ENCODE measurements at places on chromosomes 3 and 15.

DNA sequence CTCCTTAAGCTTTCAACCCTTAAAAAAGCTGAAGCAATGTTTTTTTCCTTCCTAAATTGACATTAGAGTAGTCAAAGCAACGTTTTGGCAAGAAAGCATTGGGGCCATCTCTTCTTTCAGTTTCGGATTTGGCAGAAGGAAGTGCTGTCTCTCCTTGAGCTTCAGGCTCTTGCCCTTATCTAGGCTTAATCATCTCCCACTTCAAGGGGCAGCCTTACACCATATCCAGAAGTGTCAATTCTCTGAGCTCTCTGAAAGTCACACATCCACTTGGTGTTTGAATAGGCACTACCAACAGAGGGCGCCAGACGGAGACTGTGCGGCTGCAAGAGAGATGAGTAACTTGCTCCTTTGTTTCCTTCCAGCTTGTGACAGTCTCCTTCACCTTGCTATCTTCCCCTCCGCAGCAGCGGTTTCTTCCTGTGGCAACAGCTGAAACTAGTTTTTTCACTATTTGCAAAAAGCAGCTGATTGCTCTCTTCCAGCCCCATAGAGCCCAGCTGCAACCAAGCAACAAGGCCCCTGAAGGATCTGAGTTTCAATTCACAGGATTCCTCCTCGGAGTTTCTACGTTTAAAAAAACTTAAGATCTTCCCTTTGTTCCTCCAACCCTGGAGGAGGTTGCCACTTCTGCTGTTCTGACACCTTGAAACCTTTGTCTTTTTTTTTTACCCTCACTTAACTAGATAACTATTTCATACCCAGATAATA, 147.0 kb upstream of the SLCO3A1 start:
- peak; percentile 15 for DNase-seq

- no peak for DNase-seq
Observed at GRCh38 chr3:167078070-167078622, 302.0 kb downstream of the ZBBX start.

- DNase-seq: no peak
Observed at GRCh38 chr3:121836064-121836463, 1.1 kb downstream of the EAF2 start.

DNA sequence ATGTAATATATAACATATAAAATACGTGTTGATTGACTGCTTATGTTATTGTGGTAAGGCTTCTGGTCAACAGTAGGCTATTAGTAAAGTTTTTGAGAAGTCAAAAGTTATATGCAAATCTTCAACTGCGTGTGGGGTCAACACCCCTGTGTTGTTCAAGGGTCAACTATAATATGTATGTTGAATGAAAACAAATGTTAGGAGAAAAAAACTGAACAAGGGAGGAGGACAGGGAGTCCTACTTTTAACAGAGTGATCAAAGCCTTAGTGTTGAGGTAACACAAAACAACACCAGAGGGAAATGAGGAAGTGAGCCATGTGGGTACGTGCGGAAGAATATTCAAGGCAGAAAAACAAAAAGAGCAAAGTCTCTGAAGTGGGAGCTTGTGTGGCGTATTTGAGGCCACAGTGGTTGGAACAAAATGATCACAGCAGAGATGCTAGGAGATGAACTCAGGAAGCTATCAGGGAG, 62.5 kb downstream of the SFMBT1 start:
- no peak for DNase-seq

GRCh38 chr3:149239357-149239936, 17.8 kb upstream of the CP start:
- DNase-seq: no peak

DNA sequence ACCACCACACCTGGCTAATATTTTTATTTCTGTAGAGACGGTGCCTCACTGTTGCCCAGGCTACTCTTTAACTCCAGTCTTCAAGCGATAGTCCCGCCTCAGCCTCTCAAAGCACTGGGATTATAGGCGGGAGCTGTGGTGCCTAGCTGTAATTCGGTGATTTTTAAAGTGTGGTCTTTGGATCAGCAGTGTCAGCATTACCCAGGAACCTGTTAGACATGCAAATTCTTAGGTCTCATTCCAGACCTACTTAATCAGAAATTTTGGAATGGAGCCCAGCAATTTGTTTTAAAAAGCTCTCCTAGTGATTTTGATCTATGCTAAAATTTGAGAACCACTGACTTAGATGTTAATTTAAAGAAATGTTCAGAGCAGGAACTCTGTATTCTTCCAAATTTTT, 51.9 kb downstream of the GOLM2 start:
- DNase-seq: no peak

- peak; percentile 10 for DNase-seq
Observed at GRCh38 chr15:70023064-70023768, 74.5 kb downstream of the TLE3 start.

GRCh38 chr3:82883072-82883471, 1121.6 kb upstream of the GBE1 start:
- no peak for DNase-seq

- DNase-seq: no peak
Observed at GRCh38 chr3:113057117-113057516, 66.3 kb downstream of the GTPBP8 start.

DNA sequence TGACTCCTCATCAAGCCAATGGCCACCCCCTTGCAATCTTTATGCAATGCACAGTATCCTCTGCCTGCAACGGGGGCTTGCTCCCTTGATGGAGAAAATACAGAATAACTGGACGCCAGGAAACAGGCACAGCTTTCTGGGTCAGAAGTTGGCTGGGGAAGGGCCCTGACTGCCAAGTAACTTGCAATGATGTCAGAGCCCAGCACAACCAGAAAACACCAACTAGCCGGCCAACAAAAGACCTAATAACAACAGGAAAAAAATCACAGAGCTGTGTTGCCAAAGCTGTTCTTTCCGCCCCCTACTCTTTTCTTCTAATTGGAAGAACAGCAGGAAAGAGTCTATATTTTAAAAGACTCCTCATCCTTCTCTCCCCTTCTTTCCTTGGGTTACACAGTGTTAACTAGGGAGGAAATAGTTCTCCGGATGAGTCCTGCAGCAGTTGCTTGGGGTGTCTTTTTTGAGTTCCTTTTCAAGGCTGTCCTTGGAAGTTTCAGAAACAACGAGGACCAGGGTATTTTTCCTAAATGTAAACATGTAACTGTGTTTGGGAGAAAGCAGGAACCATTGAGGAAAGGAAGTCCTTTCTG, 1.4 kb upstream of the SEMA6D start:
- DNase-seq: no peak

- DNase-seq: no peak
Observed at GRCh38 chr3:11810276-11810675, 36.4 kb downstream of the TAMM41 start.

GRCh38 chr3:29181149-29181780, 99.6 kb upstream of the RBMS3 start:
- no peak for DNase-seq

DNA sequence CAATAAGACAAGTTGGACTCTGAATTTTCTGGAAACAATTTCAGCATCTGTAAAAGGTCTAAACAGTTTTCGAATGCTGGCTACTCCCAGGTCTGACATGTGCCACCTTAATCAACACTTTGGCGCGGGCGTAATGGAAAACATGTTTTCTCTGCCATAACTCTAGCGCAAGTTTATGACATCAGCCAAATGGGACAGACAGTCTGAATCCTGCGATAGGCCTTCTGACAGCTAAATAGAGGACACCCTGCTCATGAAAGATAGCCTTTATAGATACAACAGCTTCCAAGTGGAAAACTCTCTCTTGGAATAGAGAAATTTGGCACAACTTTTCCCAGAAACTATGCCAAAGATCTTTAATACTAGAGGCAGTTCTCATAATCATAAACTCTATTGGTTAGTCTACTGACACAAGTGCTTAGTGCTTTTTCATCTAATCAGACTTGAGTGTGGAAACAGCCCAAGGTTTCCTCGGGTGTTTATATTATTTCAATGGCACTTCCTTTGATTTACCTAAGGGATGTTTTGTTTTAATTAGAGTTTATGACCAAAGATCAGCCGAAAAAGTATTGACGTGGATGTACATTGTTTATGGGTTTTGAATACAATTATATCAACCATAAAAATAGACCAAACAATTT, 120.1 kb upstream of the DPH6 start:
- no peak for DNase-seq

- no peak for DNase-seq
Observed at GRCh38 chr15:56770173-56770572, 36.9 kb upstream of the ZNF280D start.

- DNase-seq: no peak
Observed at GRCh38 chr3:72720566-72720965, 127.7 kb downstream of the SHQ1 start.

DNA sequence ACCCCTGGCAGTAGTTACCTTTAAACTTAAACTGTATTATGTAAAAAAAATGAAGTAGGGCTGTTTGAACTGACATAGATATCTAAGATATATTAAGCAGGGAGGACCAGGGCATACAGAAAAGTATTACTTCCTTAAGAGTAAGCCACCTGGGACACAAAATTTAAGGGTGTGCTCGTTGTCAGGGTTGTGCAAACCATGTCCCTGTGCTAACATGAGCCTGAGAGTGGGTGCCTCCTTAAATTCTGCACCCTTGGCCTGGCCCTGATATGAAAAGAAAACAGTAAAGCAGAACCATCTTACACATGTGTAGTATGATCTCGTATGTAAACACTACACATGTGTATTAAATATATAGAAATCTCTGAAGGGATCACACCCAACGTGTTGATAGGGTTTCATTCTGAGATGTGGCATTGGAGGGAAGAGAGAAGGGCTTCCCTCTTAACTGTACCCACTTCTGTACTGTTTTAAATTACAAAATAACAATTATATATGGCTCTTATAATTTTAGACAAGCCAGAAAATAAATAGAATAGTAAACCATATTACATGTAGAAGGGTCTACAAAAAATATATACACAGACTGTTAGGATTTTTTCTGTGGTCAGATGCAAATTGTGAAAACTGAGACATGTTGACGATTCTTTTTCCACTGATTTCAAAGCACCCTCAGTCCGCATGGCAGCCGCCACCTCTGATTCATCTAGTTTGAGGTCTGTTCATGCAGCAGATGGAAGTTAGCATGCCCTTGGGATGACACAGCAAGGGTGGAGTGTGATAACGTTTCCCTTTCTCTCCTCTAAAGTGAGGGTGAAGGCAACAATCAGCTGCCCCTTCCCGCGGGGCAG, 400.8 kb upstream of the PROK2 start:
- no peak for DNase-seq

GRCh38 chr15:101532865-101533264, 43.4 kb upstream of the PCSK6 start:
- no peak for DNase-seq

- no peak for DNase-seq
Observed at GRCh38 chr3:153706706-153707105, 414.5 kb upstream of the ARHGEF26 start.

DNA sequence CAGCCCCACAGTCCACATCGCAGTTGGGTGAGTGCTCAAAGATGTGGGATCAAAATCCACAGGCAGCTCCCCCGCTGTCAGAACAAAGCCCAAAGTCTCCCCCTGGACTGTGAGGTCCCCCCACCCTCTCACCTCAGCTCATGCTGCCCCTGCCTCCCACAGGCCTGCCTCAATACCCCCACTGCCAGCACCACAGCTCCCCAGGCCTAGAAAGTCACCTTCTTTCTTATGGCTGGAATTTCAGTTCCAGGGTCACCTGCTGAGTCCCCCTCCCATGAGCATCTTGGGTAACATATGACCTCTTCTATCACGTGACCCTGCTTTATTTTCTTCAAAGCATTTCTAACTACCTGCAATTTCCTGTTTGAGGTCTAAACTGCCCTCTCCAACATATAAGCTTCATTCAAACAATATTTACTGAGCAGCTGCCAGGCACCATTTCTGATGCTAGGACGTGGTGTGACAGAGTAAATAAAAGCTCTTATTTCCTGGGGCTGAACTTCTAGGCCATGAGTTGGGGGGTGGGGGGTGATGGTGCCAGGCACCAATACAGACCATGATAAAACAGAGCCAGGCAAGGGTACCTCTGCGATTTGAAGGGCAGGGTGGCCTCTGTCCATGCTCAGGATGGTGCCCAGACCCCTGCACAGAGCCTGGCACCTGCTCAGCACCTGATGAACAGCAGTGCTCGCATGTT, 2.4 kb upstream of the TMEM89 start:
- peak; percentile 81 for DNase-seq

DNA sequence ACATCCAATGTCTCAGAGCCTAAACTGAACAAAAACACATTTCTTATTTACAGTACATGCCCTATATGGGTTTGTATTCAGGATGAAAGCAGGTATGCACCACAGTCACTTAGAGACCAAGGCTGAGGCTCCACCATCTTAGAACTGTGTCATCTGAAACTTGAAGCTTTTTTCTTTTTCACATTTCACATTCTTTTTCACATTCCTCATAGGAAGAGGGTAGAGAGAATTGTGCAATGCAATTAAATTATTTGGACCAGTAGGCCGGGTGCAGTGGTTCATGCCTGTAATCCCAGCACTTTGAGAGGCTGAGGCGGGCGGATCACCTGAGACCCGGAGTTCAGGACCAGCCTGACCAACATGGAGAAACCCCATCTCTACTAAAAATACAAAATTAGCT, 591.0 kb downstream of the MECOM start:
- no peak for DNase-seq

GRCh38 chr15:91289324-91289723, 189.3 kb downstream of the SV2B start:
- no peak for DNase-seq

DNA sequence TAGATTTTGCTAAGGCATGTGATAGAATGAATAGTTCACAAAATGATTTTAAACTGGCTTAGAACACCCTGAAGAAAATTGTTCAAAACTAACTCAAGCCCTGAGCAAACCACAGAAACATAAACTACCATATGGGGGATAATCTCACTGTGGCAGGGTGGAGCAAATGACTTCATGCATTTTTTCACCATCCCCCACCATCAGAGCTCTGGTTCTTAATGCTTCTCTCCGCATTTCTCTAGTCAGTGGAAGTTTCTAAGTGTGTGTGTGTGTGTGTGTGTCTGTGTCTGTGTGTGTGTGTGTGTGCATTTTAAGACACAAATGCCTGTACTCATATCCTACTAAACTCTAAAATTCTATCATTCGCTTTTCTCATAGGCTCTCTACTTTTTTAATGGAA, 107.1 kb upstream of the PHLDB2 start:
- no peak for DNase-seq

- DNase-seq: no peak
Observed at GRCh38 chr3:105807146-105807545, 61.7 kb downstream of the CBLB start.

GRCh38 chr15:69653306-69653705, 200.7 kb downstream of the RPLP1 start:
- DNase-seq: no peak

- DNase-seq: no peak
Observed at GRCh38 chr3:180612364-180612763, 10.4 kb downstream of the TTC14 start.

- no peak for DNase-seq
Observed at GRCh38 chr3:160081958-160082533, 93.4 kb downstream of the IL12A start.

All from NCI-H2029 treated with DMSO at 0.1 percent for 48 hours (cell line).